ENCODE measurements at places on chromosomes 12 and 14. TPM values are rescaled to one million over a fixed set of nuclear protein-coding genes. Genes with fewer than 3 reads are reported as not detected.

Gene CAPS2
- total RNA-seq = 9.9 TPM

Gene NGB
- not detected for total RNA-seq

Gene ING4
- 49.3 TPM for total RNA-seq

Gene REM2
- 1.2 TPM for total RNA-seq

Gene LAG3
- total RNA-seq = 46.6 TPM

Gene PAPOLA
- total RNA-seq = 168 TPM

Gene LETMD1
- 80.0 TPM for total RNA-seq

Gene TAS2R43
- 0.54 TPM for total RNA-seq

- peak; percentile 100 for DNase-seq
These were observed at the start of gene NR4A1 for GRCh38 chr12:52050758-52051541. Gene NR4A1, plus strand, starts transcription at chr12:52051442. Its CDS starts 2,887 bp downstream, at chr12:52054329.

DNA sequence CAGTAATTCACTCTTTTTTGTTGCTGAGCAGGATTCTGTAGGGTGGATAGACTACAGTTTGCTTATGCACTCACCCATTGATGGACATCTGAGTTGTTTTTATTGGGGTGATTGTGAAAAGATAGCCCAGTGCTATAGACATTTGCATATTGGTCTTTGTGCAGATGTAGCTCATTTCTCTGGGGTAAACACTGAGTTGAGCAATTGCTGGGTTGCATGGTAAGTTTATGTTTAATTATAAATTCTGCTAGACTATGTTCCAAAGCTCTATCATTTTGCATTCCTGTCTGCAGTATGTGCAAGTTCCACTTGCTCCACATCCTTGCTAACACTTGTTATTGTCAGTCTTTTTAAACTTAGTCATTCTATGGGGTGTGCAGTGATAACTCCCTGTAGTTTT, 65.4 kb upstream of the RFLNA start:
- DNase-seq = no peak

DNA sequence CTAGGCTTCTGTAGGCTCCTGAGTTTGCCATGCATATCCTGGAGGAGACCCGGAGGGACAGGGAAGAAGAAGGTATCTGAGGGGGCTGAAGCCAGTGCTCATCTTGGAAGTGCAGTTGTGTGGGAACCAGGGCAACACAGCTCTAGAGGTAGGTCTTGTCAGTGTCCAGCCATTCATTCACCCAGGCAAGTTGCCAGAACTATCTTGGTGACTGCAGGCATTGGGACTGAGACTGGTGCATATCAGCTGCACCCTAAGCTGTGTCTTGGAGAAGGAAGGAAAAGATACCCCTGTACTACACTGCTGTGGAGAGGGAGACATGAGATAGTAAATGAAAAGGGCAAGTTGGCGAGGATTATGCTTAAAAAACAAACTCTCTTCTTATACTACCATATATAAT, 4.9 kb upstream of the WIF1 start:
- no peak for DNase-seq

DNA sequence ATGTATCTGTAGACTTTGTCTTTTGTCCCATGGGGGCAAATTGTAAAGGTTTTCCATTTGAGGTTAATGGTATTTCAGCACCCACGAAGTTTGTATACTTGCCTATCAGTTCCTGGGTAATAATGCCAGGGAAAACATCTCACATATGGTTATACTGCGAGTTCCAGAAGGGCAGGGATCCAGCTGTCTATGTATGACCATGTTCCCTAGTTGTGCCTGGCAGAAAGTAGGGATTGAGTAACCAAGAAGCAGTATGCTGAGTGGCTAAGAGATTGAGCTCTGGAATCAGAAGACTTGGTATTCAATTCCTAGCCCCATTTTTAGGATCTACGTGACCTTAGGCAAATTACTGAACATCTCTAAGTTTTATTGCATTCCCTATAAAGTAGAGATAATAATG, 173.2 kb upstream of the PWP1 start:
- DNase-seq = no peak

GRCh38 chr12:41108032-41108431, 80.1 kb upstream of the PDZRN4 start:
- DNase-seq = no peak

- DNase-seq = no peak
These were observed 2.0 kb upstream of the SETD1B start for GRCh38 chr12:121801595-121802484.

GRCh38 chr12:66900616-66901015, 221.7 kb upstream of the GRIP1 start:
- no peak for DNase-seq

- DNase-seq = no peak
These were observed 773 bp downstream of the GMPR2 start for GRCh38 chr14:24233538-24233866.

GRCh38 chr12:89103831-89104230, 248.5 kb downstream of the DUSP6 start:
- DNase-seq = no peak
